Endodermal cell (in vitro differentiated cells): ENCODE measurements at places on chromosomes 11 and 22. TPM values are rescaled to one million over a fixed set of nuclear protein-coding genes. Genes with fewer than 3 reads are reported as not detected.

TMEM191B gene
- total RNA-seq = 2.4 and 3.6 TPM in 2 replicates

NCAM1 gene
- total RNA-seq = 1.3 to 1.7 TPM (median 1.6 TPM) in 3 replicates

PTGDR2 gene
- total RNA-seq = 0.15 TPM in 1 of 3 replicates, not detected in the others

DNA sequence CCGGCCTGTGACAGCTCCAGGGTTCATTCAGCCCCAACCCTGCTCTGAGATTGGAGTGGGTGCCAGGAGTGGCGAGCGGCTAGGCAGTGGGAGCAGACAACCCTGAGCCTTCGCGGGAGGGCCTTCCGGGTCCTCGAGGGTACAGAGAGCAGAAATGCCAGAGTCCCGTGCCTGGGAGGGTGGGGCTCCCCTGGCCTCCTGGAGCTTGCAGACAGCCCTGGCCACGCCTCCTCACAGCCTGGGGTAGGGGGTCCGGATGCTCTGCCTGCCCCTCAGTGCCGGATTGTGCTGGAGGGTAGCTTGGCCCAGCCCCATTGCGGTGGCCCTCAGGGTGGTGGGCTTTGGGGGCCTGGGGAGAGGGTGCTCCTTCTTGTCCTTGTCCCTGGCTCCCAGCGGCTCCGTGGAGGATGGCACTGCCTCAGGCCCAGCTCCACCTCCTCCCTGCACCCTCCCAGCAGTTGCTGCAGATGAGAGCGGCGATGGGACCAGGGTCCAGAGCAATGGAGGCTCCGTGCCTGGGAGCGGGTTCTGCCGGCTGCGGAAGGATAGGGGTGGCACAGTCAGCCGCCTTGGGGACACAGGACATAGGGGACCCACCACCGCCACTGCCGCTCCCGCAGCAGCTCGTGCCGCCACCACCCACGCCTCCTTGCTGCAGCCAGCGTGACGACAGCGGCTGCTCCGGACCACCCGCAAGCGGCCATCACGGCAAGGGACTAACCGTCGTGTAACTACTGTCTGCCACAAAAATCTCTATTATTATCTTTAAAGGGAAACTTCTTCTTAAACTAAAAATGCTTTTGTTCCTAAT, 34.9 kb upstream of the OR10G7 start:
- H3K4me3 ChIP-seq = no peak overlapping the region
- no peaks in the 10 kb centered on the region for H3K4me1 ChIP-seq
- peak; percentile 49 for DNase-seq

DNA sequence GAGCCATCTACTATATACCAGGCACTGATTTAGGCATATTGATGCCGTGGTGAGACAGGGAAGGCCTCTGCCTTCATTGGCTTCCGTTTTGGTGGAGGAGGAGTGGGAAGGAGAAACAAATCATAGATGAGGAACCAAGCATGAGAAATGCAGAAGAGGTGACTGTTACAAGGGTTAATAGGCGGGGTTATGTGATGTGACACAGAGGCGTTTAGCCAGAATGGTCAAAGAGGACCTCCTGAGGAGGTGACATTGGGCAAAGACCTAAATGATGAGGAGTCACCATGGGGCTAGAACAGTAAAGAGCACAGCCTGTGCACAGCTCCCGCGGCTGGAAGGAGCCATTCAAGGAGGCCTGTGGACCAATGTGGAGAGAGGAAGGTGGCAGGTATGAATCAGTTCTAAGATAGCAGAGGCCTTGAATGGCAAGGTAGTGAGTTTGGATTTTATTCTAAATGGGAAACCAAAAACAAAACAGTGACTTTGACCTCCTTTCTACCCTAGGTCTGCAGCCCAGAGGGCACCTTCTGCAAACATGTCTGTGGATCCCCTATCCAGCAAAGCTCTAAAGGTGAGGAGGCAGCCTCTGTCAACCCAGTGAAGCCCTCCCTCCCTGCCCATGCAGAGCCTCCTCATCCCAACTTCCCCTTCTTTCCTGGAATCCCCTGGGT, 11.7 kb downstream of the MAFF start:
- H3K27ac ChIP-seq = no peak overlapping the region
- DNase-seq = no peak
- H3K4me1 ChIP-seq = peaks cover 3% of the 10 kb centered on the region
- peaks cover 4% of the 10 kb centered on the region for H3K36me3 ChIP-seq

- no peak overlapping the region for H3K27ac ChIP-seq
- no peaks in the 10 kb centered on the region for H3K27me3 ChIP-seq
- H3K4me3 ChIP-seq = no peak overlapping the region
- no peak for DNase-seq
Measured at GRCh38 chr22:28817919-28818859, 17.8 kb upstream of the XBP1 start.

DNA sequence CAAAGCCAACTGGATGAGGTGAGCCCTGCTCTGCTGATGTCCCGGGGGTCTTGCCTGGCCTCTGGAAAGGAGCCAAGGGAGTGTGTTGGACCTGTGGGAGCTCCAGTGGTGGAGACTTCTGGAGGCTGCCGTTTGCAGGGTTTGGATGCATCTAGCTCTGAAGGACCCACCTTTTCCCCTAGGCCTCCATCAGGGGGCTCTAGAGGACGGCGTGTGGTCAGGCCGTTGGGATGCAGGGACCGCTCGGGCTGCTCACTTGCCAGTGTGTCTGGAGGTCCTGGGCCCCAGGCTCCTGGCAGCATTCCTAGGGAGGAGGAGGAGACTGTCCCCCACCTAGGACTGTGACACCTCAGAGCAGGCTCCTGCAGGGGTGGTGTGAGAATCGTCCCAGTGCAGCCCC, 58.3 kb downstream of the PRDM11 start:
- H3K27me3 ChIP-seq = no peaks in the 10 kb centered on the region
- no peak overlapping the region for H3K4me3 ChIP-seq
- no peaks in the 10 kb centered on the region for H3K36me3 ChIP-seq
- H3K27ac ChIP-seq = no peak overlapping the region
